ENCODE measurements at places on chromosomes 16 and 17.

DNA sequence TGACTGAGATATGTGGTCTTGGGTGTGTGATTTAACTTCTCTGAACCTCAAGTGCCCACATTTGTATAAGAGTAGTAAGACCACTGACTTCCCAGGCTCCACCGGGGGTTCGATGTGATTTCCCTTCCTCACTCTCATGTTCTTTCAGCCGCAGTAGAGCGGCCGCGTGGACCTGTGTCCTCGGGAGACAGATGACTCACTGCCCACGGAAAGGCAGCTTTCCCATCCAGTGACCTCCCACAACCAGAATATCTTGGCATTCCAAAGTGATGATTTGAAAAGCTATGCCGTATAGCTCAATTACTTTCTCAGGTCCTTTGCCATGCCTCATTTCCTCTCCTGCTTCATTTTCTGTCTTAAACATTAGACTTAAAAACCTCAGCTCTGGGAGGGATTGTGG lies 73.6 kb downstream of the IL21R start:
- no peak for DNase-seq

DNA sequence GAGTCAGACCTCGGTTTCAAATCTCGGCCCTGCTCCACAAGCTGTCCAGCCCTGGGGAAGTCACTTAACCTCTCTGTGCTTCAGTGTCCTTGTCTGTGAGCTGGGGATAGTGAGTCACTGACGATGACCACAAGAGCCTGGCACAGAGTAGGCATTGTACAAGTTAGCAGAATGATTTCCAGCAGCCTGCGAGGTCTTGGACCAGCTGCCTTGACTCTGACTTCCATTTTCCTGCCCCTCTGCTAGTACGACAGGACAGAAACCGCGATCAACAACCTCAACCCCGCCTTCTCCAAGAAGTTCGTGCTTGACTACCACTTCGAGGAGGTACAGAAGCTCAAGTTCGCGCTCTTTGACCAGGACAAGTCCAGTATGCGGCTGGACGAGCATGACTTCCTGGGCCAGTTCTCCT lies 20.7 kb downstream of the CPNE2 start:
- peak; percentile 60 for DNase-seq

GRCh38 chr17:74757502-74757901 lies 9.1 kb downstream of the NHERF1 start:
- no peak for DNase-seq

DNA sequence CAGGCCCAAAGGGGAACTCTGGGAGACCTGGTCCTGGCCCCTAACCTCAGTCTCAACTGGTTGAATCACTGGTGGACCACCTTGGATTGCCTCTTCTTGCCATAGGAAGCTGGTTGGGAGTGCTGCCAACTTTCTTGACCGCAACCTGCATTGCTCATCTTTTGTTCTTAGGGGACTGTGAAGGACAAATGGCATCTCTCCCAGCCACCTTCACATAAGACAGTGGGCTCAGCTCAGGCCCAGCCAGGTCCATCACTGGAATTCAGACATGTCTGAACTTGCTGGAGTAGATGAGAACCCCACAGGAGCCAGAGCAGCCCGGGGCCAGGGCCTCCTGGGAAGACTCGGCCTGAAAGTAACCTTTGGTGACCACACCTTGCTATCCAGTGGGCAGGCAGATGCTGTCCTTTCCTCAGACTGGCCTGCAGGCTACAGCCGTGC lies 18.8 kb downstream of the ADORA2B start:
- no peak for DNase-seq

- no peak for DNase-seq
Observed at GRCh38 chr16:14013571-14014283, 57.4 kb upstream of the MRTFB start.

- no peak for DNase-seq
Observed at GRCh38 chr16:75727221-75727620, 931 bp upstream of the CPHXL start.

GRCh38 chr17:323181-323580 lies 29.4 kb downstream of the RPH3AL start:
- no peak for DNase-seq

DNA sequence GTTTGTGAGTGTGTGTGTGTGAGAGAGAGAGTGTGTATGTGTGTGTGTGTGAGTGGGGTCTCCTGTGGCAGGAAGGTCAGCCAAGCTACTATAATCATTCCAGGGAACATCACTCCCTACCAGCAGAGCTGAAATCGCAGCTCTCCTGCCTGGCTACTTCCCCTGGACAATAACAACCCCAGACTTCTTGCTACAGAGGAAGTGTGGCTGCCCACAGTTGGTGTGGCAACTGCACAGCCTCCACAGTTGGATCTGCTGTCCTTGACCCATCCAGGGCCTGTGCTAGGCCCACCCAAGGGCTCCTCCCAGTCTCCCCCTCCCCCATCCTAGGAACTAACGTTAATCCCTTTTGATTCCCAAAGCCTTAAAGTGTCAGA lies 1.5 kb downstream of the SLC13A5 start:
- DNase-seq: peak; percentile 70

GRCh38 chr17:13350466-13350865 lies 251.3 kb downstream of the HS3ST3A1 start:
- DNase-seq: no peak

DNA sequence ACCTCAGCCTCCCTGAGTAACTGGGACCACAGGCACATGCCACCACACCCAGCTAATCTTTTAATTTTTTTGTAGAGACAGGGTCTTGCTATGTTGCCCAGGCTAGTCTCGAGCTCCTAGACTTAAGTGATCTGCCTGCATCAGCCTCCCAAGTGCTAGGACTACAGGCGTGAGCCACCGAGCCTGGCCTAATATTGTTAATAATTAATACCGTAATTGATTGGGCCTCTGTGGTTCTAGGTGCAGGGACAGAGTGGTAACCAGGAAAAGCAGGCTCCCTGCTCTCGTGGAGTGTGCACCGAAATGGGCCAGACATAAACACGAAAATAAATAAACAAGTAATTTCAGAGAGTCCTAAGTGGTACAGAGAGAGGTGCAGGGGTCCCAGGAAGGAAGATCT lies 241.0 kb downstream of the GSG1L start:
- DNase-seq: no peak

DNA sequence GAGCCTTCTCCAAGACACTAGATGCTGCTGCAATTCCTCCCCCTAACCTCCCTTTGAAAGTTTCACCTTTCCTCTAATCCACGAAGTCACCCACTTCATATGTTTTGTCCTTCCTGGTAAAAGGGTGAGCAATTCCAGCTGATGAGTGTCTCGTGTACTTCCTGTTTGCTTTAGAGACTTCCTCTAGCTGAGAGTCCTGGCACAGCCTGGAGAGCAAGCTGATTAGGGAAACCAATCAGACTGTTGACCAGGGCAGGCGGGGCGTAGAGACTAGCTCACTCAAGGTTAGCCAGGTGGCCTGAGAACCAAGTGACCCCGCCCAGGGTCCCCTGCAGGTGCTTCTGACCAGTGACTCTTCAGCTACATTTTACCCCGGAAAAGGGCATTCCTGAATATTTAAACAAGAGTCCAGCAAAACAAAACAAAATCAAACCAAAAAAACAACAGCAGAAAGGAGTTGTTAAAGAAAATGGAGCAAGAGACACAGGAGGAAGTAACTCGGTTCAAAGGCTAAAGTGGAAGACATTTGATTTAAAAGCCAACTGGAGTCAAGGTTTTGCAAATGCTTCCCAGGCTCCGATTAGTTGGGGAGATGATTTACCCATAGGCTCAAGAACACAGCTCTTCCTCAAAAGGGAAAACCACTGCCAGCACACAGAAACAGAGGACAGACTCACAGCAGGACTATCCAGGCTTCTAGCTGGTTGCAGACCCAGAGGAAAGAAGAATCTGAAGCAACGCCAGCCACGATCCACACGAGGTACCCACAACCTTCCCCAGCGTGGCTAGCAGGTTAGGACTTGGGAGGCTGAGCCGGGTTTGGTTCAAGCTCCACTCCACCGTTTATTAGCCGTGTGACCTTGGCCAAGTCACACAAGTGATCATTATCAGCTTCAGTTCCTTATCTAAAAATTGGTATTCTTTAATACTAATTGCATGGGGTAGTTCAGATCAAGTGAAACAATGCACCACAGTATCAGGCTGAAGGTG lies 13.4 kb downstream of the HSPB9 start:
- peak; percentile 69 for DNase-seq

GRCh38 chr16:11306381-11306780 lies 25.3 kb upstream of the PRM1 start:
- no peak for DNase-seq

DNA sequence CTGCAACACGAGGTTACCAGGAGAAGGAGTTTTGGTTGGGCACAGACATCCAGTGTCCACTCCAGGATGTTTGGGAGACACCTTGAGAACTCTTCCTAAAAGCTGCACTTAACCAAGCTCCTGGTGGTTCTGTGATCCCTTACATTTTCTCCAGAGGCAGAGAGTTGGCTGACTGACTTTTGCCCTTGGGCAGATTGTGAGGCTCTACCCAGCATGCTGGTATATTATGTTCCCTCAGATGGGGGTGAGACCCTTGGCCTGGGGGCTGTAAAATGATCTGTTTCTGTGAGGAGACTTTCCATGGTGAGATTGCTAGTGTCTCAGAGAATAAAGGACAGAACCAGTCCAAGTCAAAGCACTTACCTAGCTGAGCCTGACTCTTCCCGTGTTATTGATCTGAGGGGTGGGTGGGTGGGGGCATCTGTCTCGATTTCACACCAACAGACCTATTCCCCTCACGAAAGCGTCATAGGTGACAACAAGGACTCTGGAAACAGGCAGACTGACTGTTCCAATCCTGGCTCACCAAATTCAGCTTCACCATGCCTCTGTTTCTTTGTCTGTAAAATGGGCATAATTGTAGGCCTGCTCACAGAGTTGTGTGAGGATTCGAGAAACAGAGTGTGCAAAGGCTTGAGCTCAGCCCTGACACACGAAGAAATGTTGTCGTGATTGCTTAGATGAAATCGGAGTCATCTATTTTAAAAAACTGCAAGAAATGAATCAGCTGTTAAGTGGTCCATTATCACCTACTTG lies 12.2 kb downstream of the USB1 start:
- no peak for DNase-seq

GRCh38 chr17:81517339-81518112 lies 4.9 kb upstream of the ACTG1 start:
- peak; percentile 81 for DNase-seq

DNA sequence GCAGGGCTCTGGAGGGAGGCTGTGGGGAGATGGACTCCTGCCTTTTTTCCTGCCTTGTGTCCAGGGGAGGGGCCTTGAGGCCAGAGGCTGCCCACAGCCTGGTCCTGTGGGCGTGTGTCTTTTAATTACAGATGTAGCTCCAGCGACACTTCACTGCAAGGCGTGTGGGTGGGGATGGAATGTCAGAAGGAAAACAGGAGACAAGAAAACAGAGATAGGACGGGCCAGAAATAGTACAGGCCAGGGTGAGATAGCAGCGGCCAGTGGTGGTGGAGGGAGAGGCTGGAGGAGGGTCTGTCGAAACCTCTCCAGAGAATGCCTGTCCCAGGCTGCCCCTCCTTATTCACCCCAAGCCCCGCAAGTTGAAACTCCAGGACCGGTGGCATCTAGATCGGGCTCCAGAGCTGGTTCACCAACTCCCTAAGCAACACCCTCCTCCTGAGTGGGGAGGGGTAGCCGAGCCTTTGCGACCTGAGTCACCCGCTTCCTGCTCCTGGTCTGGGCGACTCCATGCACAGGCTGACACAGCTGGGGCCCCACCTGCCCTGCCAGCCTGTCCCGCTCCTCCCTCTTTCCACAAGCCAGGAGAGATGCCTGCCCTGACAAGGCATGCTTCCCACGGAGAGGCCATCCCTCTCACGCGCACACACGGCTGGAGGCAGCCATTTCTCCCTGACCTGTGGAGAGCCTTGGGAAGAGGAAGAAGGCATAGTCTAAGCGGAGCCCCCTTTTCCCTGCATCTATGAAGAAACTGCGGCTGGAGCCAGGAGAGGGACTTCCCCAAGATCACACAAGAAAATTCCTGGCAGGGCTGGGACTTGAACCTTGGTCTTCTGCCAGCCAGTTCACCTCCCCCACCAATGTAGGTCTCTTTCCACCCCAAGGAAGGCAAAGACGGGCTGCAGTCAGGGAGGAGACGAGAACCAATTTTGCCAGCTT lies 6.6 kb upstream of the JUP start:
- no peak for DNase-seq

GRCh38 chr17:28071891-28072606 lies 29.6 kb downstream of the NLK start:
- DNase-seq: peak; percentile 17

DNA sequence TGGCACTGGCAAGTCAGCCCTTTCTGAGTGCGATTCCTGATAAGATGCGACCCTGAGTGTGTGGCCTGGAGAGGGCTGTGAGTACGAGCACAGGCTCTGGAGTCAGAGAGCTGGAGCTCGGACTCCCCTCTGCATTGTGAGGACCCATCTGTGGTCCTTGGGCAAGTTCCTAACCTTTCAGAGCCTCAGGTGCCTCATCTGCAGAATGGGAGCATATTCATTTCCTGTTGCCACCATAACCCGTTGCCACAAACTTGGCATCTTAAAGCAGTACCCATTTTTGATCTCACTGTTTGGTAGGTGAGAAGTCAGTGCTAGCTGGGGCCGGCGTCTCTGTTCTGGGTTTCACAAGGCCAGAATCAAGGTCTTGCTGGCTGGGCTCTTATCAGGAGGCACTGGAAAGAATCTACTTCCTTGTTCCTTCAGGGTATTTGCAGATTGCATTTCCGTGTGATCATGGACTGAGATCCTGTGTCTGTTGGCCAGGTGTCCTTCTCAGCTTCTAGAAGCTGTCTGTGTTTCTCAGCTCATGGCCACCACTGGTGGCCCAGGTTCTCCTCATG lies 20.2 kb downstream of the KNOP1 start:
- no peak for DNase-seq

DNA sequence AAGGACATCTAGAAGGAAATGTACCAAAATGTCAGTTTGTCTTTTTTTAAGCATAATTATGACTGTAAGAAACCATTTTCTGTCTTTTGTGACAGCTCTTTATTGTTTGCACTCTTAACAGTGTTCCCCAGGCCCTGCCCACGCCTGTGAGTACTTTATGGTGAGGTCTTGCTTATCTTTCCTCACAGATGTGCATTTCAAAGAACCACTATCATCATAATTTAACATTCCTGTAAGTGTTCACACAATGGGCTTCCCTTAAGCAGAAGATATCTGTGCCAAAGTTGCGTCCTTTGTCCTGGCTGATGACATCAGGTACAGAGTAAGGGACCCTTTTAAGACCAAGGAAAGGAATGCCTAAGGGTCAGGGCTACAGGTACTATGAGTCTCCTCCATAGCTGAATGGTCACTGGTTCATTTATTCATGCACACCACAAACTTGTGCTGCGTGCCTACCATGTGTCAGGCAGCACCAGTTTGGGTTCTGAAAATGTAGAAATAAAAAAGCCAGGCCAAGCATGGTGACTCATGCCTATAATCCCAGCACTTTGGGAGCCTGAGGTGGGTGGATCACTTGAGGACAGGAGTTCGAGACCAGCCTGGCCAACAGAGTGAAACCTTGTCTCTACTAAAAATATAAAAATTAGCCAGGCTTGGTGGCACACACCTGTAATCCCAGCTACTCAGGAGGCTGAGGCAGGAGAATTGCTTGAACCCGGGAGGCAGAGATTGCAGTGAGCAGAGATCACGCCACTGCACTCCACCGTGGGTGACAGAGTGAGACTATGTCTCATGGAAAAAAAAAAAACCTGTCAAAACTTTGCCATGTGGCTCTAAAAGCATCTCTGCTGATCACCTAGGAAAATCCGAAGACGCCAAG lies 55.4 kb upstream of the NLK start:
- no peak for DNase-seq

Data from MV-4-11 (cell line).